ENCODE measurements at places on chromosomes 13 and 19.

- no peak for DNase-seq
These were observed 13.8 kb downstream of the SPINT2 start for GRCh38 chr19:38277969-38278680.

DNA sequence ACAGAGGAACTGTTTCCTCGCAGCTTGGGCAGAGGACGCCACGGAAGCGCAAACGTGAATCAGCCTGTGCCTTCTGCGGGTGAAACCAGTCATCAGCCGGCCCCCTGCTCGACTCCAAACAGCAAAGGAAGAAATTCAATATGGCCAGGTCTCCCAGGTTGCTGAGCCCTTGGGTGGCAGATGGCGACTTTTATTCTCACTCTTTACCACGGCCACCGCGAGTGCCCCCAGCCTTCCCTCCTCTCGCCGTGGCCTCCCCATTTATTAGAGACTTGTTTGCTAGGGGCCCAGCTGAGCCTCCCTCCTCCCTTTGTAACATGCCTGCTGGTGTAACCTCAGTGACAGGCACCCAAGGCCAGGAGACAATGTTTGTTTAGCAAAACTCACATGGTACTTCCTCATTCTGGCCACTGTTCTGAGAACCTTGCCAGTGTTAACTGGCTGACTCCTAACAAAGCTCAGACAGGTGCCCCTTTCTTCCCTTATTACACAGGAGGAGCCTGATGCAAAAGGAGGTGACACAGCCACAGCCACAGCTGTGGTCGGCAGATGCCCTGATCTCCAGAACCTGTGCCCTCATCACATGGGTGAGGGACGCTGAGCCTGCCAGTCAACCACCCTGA, 5.8 kb downstream of the RAB20 start:
- DNase-seq: no peak

DNA sequence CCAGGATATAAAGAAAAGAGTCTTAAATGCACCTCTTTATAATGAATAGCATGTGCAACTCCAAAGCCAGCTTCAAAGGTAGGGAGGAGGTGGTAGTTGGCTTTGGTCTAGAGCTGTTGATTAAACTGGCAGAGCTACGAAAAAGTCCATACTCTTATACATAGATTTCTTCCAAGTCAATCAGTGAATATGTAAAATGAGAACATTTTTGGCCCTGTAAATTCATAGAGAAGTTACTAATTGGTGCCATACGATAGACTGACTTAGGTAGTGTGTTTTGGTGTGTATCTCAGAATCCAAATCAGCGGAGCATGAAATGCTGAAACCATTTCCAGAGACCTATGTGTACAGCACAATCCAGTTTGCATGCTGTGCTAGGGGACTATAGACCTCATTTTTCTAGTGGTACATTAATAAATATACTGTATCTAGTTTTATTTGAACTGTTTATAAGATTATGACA, 17.1 kb upstream of the DPY19L3 start:
- no peak for DNase-seq

- no peak for DNase-seq
These were observed 2.3 kb upstream of the LCP1 start for GRCh38 chr13:46184277-46184699.

DNA sequence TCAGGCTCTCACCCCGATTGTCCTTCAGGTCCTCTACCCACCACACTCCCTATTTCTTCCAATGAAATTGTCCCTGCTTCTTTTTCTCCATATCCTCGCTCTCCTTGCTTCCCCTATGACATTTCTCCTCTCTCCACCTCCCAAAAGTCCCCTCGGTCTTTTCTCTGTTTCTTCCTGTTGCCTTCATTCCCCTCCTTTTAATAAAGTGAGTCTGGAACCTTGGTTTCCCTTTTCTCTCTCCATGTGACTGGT, 676 bp upstream of the ZNF574 start:
- DNase-seq: no peak

DNA sequence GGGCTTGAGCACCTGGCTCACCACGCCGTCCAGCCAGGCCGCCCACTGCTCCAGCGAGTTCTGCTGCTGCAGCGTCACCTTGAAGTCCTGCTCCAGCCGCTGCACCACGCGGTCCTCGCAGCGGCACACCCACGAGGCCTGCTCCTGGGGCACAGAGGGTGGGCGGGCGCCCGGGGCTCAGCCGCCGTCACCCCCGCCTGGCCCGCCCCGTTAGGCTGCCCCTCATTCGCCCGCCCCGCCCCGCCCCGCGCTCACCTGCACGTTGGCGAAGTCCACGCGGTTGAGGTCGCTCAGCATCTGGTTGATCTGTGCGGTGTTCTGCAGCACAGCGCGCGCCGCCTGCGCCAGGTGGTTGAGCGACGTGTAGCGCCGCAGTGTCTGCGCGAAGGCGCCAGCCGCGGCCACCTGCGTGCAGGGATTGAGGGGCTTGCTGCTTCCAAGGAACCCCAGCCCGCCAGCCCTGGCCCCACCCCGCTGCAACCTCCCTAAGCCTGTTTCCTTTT, 11.3 kb downstream of the DCAF15 start:
- DNase-seq: no peak

DNA sequence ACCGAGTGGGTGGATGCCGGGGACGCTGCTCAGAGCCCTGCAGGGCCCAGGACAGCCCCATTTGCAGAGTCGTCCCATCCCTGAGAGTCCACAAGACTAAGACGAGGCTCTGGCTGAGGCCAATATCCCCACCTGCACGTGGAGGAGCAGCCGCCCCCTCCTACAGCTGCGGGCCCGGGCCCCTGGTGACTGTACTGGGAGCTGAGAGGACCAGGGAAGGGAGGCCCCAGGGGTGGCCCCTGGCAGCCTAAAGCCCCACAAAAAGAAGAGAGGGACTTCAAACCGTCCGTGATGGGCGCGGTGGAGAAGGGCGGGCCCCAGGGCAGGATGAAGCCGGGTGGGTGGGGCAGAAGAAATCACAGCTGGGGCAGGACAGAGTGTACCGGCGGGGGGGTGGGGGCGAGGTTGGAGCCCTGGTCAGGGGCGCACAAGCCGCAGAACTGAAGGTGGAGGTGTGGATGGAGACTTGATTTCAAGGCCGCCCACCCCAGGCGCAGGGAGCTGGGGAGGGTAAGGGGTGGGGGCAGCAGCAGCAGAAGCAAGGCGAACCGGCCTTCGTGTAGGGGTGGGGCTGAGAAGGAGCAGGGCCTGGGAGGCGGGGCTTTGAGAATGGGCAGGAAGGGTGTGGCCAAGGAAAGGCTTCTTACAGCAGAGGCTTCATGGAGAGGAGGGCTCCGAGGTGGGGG, 12.9 kb downstream of the CFD start:
- DNase-seq: no peak

- peak; percentile 48 for DNase-seq
These were observed 25.0 kb downstream of the SH3GL1 start for GRCh38 chr19:4375164-4376027.

GRCh38 chr13:43244481-43244880, 221.1 kb downstream of the DNAJC15 start:
- DNase-seq: no peak

DNA sequence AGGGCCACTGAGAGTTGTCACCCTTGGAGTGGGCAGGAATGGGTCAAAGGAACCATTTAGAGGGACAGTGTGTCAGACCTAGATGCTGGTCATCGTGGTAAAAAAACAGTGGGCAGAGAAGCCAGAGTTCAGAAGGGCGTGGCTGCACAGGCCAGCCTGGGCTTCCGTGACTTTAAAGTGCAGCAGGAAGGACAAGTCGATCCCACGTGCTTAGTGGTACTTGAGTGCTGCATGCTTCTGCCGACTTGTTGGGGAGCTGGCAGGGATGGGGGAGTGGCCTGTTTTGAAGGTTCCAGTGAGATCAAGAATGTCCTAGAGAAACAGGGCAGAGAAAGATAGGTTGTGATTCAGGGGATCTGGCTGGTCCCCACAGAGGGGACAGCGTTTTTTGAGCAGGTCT, 17.0 kb downstream of the LYL1 start:
- no peak for DNase-seq
